ENCODE measurements at places on chromosomes 6 and 20. TPM values are rescaled to one million over a fixed set of nuclear protein-coding genes. Genes with fewer than 3 reads are reported as not detected.

Gene UST
- total RNA-seq = 9.0 TPM

Gene CLPSL1
- not detected for total RNA-seq

Gene OSTM1
- 32.5 TPM for total RNA-seq

Gene TCP11
- 0.32 TPM for total RNA-seq

Gene NKX2-4
- total RNA-seq = not detected

Gene FAM83C
- not detected for total RNA-seq

Gene MLIP
- not detected for total RNA-seq

Gene ELOVL2
- 1.6 TPM for total RNA-seq

Gene AURKA
- 22.9 TPM for total RNA-seq

Gene CASS4
- total RNA-seq = 3.5 TPM

Gene CRISP3
- not detected for total RNA-seq

Gene MOG
- total RNA-seq = not detected

Gene ERVFRD-1
- not detected for total RNA-seq

Gene OR12D2
- total RNA-seq = not detected

Gene PTPRK
- total RNA-seq = 82.5 TPM

Gene BPIFB1
- total RNA-seq = not detected

Gene TSPO2
- total RNA-seq = not detected

Gene LTB
- total RNA-seq = not detected

Gene NHLRC1
- 1.7 TPM for total RNA-seq

Gene C6orf62
- total RNA-seq = 187 TPM

Gene KHDC1L
- total RNA-seq = 0.43 TPM

Gene PTCRA
- total RNA-seq = not detected

Gene PTGIS
- 6.1 TPM for total RNA-seq

Gene HCRTR2
- not detected for total RNA-seq

Gene C2
- 1.3 TPM for total RNA-seq

Gene SDHAF4
- 11.2 TPM for total RNA-seq

Gene TBXT
- total RNA-seq = not detected

Gene RNF182
- total RNA-seq = 6.9 TPM

Gene GLP1R
- total RNA-seq = not detected

Gene CLIC1
- total RNA-seq = 701 TPM

Gene WFDC12
- total RNA-seq = not detected

Gene MMS22L
- total RNA-seq = 19.4 TPM

Gene SLC4A11
- 1.6 TPM for total RNA-seq

Data from fibroblast of villous mesenchyme (primary cell).